ENCODE measurements at places on chromosomes 11 and 22.

- no peak for DNase-seq
These were observed 16.4 kb upstream of the SLC25A1 start for GRCh38 chr22:19194766-19195536.

GRCh38 chr11:110935018-110935640, 222.9 kb upstream of the ARHGAP20 start:
- DNase-seq: no peak

DNA sequence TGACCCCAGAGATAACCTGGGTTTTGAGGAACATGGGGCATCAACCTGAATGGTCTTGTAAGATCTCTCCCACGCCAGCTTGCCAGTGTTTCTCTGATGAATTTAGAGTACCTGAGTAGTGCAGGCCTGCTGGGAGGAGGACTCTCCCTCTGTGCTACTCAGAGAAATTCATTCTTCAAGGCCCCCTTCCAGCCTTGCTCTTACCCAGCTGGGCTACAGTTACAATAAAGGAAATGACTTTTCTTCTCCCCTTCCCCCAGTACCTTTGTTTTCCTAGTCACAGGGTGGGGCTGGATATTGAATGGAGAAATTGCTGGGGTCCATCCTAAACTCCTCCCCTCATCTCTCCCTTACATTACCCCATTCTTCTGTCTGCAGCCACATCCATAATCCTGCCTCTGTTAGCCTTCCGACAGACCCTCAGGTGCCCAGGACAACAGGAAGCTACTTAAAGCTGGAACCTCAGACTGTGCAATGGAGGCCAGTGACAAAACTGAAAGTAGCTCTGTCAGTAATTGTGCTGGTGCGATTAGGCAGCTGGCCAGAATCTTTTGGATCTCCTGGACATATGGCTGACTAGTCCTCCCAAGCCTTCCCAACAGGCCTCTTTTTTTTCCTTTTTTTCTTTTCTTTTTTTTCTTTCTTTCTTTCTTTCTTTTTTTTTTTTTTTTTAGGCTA, 17.4 kb downstream of the LIMK2 start:
- no peak for DNase-seq

GRCh38 chr11:4491878-4492606, 9.6 kb downstream of the OR52K1 start:
- no peak for DNase-seq

- DNase-seq: no peak
These were observed 120.0 kb upstream of the SYT13 start for GRCh38 chr11:45405916-45406670.

DNA sequence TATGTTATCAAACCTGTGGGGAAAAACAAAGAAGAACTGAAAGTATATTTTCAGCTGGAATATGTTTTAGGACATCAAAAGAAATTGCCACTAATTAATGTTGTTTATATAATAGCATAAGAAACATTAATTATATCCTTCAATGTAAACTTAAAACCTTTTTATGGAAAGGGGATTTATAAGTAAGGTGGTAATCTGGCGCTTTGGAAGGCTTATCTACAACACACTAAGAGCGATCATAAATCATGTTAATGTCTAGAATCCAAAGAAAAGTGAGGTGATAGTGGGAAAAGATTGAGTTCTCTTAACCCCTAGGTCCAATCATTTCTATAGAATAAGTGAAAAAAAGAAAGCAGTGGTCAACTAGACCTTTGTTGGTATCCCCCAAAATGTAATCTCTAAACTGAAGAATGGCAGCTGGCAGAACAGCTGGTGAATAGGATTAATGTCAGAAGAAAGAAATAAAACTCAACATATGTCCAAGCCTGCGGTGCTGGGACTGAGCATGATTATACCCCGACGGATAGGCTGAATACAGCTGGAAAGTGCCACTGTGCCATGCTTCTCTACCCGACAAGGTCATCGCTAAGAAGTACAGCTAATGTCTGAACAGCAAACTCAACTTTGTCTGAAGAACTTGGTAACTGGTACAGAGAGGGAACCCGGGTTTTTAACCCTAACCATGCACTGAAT, 64.0 kb downstream of the SOX6 start:
- DNase-seq: no peak

- DNase-seq: no peak
These were observed 356.9 kb downstream of the LARGE1 start for GRCh38 chr22:33563220-33563964.

- DNase-seq: no peak
These were observed 49.0 kb downstream of the C2CD3 start for GRCh38 chr11:74121804-74122203.

- no peak for DNase-seq
These were observed 13.0 kb upstream of the OPCML start for GRCh38 chr11:133545199-133545803.

DNA sequence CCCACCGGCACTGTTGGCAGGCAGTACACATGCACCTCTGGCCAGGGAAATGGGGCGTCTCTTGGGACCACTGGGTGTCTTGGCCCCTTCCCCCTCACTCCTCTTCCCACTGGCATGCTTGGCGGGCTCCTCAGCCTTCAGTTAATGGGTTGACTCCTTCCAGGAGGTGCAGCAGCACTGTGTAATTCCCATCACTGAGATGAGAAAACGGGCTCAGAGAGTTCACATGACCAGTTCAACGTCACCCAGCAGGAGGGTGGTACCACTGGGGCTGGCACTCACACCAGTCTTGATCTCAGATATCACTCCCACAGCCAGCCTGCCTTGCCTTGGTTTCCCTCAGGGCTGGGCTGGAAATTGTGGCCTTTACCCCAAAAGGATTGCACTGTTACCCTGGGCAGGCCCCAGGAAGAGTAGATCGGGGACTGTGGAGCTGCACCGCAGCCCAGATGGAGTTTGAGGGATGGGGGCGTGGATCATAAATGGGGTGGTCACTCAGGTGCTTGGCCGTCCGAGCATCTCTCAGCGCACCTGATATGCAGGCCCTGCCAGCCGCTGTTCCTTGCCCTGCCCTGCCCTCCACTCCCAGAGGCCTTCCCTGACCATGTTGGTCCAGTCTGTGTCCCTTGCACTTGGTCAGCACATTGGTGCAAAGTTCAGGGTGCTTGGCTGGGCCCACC, 16.9 kb downstream of the CAPN5 start:
- no peak for DNase-seq

Data from NCI-H1930 (cell line).